ENCODE measurements at places on chromosomes 5 and 9.

GRCh38 chr5:135183464-135183863 lies 149.4 kb upstream of the PITX1 start:
- DNase-seq, result no peak

DNA sequence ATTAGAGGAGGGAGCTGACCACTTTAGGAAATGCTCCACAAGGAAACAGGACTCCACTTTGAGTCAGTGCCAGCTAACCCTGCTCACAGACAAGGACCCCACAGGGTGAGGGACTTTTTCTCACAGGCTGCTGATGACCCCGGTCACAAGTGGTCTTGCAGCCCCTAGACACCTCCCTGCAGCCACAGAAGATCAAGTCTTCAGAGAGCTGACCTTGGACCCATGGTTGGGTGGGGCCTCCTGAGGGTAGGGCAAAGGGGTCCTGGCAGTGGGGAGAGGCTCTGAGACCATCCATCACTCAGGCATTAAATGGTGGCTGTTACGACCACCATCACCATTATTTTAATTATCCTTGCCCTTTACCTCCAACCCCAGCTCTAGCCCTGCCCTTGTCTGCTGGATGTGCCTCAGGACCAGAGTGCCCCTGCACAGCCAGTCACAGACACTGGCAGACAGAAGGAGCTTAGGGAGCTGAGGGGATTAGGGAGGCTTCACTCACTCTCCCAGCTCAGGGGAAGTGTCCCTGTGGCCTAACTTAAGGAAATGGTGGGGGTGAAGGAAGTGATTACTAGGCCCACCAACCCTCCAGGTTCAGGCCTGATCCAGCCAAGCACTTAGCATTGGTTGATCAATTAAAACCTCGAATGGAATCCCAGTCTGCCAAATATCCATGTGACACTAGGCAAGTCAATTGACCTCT lies 1.6 kb downstream of the ACSL6 start:
- DNase-seq, result no peak

GRCh38 chr9:33731625-33732024 lies 63.7 kb upstream of the PRSS3 start:
- DNase-seq, result no peak

DNA sequence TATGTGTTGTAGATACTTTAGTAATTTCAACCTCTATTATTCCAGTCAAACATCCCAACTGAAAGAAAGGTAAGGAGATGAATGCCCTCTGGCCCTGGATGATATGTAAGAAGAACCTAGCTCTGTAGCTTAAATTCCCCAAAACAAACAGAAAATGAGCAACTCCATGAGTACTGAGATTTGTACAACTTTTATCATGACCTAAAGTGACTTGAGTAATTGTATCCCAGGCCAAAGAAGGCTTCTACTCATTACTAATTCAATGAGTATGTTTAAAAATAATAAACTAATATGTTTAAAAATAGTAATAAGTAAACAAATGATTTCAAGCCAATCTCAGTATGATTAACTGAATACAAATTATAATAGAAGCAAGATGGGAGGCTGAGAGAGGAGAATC lies 414.0 kb upstream of the ACTBL2 start:
- no peak for DNase-seq

- DNase-seq, result no peak
These were observed 10.0 kb downstream of the INSYN2B start for GRCh38 chr5:169970339-169970738.

DNA sequence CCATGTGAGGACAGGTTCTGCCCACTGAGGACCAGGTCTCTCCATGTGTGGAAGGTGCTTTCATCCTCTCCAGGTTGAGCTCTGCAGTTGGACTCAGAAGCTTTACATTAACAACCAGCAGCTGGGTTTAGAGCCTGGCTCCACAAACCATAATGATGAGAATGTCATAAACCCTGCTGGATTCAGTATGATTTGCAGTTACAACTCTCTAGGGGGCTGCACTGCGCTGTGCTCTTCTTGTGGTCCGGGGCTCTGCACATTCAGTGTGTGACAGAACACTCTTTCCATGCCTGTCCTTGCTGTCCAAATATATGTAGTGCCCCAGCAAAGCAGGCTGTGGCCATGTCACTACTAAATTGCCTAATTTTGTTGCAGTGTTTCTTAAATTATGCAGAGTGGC lies 334.3 kb downstream of the ICE1 start:
- no peak for DNase-seq

- no peak for DNase-seq
These were observed 158.7 kb downstream of the GNAQ start for GRCh38 chr9:77872863-77873262.

DNA sequence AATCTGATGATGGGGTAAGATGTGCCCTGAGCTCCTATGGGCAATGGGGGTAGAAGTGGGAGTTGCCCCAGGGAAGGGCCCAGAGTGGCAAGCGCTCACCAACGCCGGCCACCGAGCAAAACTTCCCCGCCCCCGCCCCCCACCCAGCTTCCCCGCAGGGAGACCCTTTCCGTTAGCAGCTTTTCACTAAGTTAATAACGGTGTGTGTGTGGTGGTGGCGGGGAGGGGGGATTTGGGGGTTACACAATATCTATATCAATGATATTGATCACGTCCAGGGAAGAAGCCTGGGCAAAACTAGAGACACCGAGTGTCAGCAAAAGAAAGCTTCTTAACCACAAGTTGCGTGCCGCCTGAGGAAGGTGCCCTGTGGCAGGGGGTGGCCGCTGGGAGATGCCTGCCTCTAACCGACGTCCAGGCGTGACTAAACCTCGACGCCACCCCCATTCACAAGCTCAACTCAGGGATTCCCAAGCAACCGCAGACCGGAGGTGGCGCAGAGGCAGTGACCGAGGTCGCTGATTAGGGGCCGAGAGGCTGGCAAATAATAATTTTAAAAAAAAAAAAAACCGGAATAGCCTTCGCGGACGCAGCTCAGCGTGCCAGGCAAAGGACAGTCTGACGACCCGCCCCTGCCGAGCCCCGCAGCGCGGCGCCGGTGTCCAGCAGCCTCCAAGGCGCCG lies 222.6 kb downstream of the MEF2C start:
- no peak for DNase-seq

DNA sequence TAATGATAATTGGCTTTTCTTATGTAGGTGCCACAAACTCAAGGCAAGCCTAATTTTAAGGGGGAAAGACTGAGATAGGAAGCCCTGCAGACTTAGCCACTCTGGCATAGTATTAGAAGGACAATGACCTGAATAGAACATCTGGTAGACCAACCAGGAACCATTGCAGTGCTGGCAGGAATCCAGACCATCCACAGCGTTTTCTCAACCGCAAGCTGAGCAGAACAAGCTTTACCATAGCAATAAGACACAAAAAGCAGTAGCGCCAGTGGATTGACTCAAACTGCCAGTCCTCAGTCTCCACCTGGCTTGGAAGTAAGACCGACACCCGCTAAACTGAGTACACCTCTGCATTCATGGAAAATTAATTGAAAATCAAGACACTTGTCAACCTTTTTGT lies 141.3 kb upstream of the LPAR1 start:
- no peak for DNase-seq
